ENCODE measurements at places on chromosomes 7 and 10.

- no peak for DNase-seq
Measured at GRCh38 chr7:30232391-30232790, 52.0 kb upstream of the ZNRF2 start.

DNA sequence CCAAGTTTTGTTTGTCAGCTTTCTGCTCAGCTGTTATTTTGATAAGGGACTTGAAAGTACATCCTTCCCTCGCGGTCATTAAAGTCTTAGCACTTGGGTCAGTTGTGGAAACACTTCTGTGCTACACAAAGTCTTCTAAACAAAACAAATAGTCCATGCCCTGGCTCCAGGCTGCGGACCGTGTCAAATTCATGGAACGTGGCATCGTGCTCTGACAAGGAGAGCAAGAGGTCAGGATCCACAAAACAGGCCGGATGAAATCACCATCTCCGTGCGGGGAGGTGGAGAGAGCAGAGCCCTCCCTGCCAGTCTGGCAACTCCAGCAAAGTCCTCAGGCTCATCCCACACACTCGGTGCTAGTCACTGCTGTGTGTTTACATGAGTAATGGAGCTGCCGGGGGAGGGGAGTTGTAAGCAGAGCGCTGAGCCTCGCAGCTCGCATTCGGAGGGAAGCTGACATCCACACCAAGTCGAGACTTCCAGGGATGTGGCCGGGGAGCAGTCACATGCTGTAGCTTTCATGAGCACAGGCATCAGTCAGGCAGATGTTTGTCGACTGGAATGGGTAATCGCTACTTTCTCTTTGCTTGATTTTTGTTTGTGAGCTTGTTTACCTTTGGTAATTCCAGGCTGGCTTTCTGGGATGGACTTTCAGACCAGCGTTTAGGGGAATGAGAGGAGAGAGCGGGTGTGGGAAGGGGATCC, 147.6 kb downstream of the ARID5B start:
- peak; percentile 43 for DNase-seq

GRCh38 chr7:158685693-158686092, 18.9 kb downstream of the NCAPG2 start:
- DNase-seq, result no peak

DNA sequence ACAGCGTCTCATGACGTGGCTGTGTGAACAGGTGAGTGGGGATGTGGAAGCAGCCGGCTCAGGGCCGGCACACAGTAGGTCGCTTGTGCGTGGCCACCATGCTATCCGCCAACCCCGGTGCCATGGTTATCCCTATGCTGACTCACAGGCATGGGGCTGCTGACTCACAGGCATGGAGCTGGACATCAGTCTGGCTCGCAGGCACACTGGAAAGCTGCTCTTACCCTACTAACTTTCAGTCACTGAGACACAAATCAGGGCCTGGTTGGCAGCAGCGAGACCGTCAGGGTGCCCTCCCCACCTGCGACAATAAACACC, 341.9 kb downstream of the PTPRN2 start:
- DNase-seq, result no peak

All from stimulated activated CD4-positive, alpha-beta T cell treated with anti-CD3 and anti-CD28 coated beads, Interleukin-15, amount 100 ng/mL, for 1 hour (primary cell).